Breast epithelium (tissue), 4 donors: ENCODE measurements at places on chromosomes 4 and X. TPM values are rescaled to one million over a fixed set of nuclear protein-coding genes. Genes with fewer than 3 reads are reported as not detected.

- no peaks in the 10 kb centered on the region for H3K27me3 ChIP-seq
- DNase-seq: no peak
- no peak overlapping the region for H3K4me3 ChIP-seq
- H3K27ac ChIP-seq: no peak overlapping the region
- no peaks in the 10 kb centered on the region for H3K4me1 ChIP-seq
Measured at GRCh38 chr4:1851575-1852410, 4.2 kb downstream of the LETM1 start.

The SLC2A9 gene
- 6.2 TPM for total RNA-seq

DNA sequence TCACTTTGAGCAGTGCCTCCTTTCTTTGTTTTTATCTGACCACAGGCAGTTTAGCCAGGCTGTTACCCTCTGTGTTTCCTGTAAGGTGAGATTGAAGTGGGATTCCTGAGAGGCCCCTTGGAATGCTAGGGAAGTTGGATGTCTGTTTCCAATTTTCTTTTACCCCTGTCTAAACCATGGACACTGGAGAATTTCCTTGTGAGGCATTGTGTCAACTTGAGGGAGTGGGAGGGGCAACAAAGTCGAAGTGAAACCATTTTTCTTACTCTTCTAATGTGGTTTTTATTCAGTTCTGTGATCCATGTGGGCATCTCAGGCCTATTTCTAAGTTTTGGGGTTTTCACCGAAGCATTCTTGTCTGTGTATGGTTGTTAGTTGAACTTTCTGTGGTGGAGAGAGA lies 296.1 kb upstream of the UGT8 start:
- H3K27me3 ChIP-seq: no peaks in the 10 kb centered on the region
- H3K36me3 ChIP-seq: no peaks in the 10 kb centered on the region
- no peak overlapping the region for H3K27ac ChIP-seq
- H3K4me1 ChIP-seq: no peaks in the 10 kb centered on the region

DNA sequence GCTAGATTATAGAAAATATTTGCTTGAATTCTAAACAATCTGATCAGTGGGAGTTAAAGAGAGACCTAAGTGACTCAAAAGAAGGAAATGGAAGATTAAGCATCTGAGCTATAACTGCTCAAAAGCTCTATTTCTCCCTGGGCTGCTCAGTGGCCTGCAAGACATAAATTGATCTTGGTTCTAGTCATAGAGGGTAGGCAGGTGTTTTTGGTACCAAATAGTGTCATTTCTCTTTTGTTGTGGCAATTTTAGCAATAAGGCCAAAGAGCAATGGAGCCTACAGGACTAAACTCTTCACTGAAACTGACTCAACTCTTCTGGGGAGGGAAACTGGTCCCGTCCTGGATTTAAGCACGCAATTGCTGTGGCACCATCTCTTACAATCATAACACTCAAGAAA lies 33.9 kb upstream of the BMP2K start:
- no peak for DNase-seq
- no peaks in the 10 kb centered on the region for H3K4me1 ChIP-seq
- no peak overlapping the region for H3K27ac ChIP-seq
- H3K36me3 ChIP-seq: no peaks in the 10 kb centered on the region
- H3K4me3 ChIP-seq: no peak overlapping the region

DNA sequence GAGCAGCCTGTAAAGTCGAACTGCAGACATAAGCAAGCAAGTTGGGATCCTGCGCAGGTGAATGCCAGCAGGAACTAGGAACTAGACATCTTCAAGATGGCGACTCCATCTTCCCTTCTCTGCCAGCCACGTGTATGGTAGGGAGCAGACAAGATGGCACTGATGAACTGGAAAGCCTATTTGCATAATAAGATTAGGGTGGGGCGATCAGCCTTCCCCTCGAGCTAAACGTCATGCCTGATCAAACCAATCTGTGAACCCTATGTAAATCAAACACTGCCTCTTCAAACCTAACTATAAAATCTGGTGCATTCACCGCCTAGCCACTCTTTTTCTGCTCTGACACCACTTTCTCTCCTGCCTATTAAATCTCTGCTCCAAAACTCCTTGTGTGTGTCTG lies 28.1 kb upstream of the LGI2 start:
- H3K4me1 ChIP-seq: no peaks in the 10 kb centered on the region
- no peaks in the 10 kb centered on the region for H3K36me3 ChIP-seq
- DNase-seq: no peak
- H3K27me3 ChIP-seq: no peaks in the 10 kb centered on the region

- no peaks in the 10 kb centered on the region for H3K36me3 ChIP-seq
- H3K27me3 ChIP-seq: no peaks in the 10 kb centered on the region
- H3K4me3 ChIP-seq: no peak overlapping the region
Measured at GRCh38 chr4:89757154-89757719, 79.7 kb downstream of the SNCA start.

- no peaks in the 10 kb centered on the region for H3K36me3 ChIP-seq
- H3K4me1 ChIP-seq: no peaks in the 10 kb centered on the region
- H3K27ac ChIP-seq: no peak overlapping the region
- no peak for DNase-seq
Measured at GRCh38 chr4:173821876-173822275, 291.8 kb upstream of the HAND2 start.

GRCh38 chr4:20428436-20429160 lies 176.9 kb downstream of the SLIT2 start:
- no peak overlapping the region for H3K4me3 ChIP-seq
- no peak overlapping the region for H3K27ac ChIP-seq
- H3K4me1 ChIP-seq: no peaks in the 10 kb centered on the region
- no peaks in the 10 kb centered on the region for H3K36me3 ChIP-seq
- DNase-seq: no peak
- no peaks in the 10 kb centered on the region for H3K27me3 ChIP-seq

DNA sequence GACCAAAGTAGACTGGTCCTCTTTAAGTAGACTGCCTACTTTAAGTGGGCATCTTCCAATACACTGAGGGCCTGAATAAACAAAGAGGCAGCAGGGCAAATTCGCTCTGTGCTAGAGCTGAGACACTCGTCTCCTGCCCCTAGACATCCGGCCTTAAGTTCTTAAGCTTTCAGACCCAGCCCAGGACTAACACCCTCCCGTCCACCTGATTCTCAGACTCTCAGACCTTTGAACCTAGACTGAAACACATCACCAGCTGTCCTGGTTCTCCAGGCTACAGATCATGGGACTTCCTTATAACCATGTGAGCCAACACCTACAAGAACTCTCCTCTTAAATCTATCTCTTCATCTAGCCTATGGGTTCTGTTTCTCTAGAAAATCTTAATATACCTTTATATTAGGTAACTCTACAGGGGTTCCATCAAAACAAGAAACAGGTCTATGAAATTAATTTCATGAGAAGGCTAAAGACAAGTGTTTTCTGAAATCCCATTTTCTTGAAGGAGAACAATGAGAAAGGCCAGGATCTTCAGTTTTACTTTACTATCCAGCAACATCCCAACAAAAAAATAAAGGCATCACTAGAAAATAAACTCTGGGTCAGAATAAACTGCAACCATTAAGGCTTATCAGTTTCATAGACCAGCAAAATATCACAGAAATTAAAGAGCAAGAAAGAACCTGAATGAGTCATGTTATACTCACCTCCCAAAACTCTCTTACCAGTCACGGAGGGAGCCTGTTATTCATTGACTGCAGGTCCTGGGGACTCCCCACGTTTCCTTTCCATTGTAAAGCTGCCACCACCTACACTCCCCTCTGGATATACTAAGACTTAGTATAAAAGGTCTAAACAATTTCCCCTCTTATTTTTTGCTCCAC lies 14.8 kb downstream of the ADGRA3 start:
- H3K4me3 ChIP-seq: no peak overlapping the region
- H3K4me1 ChIP-seq: no peaks in the 10 kb centered on the region
- no peaks in the 10 kb centered on the region for H3K36me3 ChIP-seq
- H3K27me3 ChIP-seq: no peaks in the 10 kb centered on the region

DNA sequence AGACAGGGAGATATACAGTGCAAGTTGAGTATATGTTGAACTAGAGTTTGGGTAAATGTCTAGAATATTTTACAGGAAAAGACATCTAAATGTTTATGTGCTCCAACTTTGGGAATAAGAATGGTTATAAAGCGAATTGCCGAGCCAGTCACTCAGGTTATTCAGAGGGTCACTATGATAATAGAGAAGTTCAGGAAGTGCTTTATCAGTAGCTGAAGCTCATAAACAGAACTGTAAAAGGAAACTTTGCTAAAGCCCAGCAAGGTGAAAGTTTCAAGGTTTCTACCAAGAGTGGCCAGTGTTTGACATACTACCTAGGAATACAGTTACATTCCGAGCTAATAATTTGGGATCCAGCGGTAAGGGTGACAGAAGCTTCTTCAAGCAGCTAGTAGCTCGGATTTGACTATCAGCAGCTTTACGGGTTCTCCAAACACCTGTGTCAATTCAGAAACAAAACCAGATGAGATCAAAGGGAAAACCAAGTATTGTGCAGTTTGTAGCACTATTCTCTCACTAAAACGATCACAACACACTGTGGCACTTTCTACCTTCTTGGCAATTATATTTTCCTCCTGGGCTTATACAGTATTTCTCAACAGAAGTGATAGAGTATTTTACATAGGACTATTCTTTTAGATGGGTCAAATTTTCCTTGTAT lies 17.2 kb upstream of the BCLAF3 start:
- no peak for DNase-seq
- no peak overlapping the region for H3K27ac ChIP-seq

DNA sequence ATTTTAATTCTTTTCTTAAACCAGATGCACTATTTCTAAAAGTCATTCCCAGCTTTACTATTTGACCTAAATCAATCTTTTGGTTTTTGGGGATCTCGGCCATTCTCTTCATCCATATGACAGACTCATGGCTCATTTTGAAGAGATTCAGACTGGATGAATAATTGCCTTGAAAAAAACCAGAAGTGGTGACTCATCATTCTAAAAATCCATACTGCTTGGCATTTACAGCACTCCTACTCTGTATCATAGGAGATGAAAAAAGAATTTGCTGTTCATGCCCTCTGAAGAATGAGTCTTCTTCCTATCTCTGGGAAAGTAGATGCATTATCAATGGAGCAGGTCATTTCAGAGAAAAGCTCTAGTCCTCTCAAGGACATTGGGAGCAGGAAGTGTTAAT lies 220.5 kb upstream of the RPS6KA3 start:
- no peak overlapping the region for H3K4me3 ChIP-seq
- no peaks in the 10 kb centered on the region for H3K36me3 ChIP-seq
- no peaks in the 10 kb centered on the region for H3K27me3 ChIP-seq
- DNase-seq: no peak
- no peak overlapping the region for H3K27ac ChIP-seq

The RRH gene
- total RNA-seq: 0.73 TPM

DNA sequence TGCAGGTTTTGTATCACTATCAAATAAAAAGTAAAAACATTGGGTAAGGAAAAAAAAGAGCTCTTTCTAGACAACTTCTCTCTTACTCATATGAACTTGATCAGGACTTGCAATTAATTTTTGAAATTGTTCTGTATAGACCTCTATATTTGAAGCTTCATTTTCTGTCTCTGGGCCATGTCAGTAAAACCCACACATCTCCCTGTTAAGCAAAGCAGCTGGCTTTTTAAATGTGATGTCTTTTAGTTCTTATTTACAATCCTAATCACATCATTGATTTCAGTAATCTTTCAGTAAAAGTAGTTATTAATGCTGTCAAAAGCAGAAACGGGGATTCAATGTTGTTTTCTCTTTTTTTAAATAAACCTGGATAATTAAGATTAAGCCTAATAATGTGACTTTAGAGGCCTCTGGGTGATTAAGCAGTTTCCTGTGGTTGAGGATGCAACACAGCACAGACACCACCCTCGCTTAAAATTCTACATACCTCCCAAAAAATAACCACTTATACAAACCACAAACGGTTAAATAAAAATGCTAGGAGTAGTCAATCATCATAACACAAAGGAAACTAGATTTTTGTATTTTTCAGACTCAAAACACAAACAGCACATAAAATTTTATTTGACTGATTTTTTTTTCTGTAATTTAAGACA lies 5.2 kb upstream of the PCDH10 start:
- H3K36me3 ChIP-seq: no peaks in the 10 kb centered on the region
- H3K4me3 ChIP-seq: no peak overlapping the region
- H3K27me3 ChIP-seq: no peaks in the 10 kb centered on the region
- peaks cover 8% of the 10 kb centered on the region for H3K4me1 ChIP-seq
- DNase-seq: no peak

The BBS12 gene
- total RNA-seq: 15.2 TPM
